Fibroblast of skin of right quadriceps (primary cell): ENCODE measurements at places on chromosomes 6 and 20.

DNA sequence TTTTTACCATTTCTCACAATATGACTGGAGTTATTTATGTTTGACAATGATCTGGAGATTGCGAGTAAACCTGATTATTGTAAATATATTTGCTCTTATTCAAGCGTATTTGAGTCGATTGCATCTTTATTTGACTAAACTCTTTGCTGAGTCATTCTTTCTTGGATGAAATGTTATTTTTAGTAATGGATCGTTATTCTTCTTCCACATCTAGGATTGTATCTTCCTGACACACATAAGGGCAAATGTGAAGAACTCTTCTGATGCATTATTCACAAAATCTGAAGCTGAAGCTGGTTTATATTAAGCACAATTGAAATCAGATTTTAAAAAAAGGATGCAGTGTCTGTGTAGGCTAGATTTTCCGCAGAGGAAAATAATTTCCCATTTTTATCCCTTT is 68.2 kb downstream of the SEL1L2 start:
- peak; percentile 20 for DNase-seq

DNA sequence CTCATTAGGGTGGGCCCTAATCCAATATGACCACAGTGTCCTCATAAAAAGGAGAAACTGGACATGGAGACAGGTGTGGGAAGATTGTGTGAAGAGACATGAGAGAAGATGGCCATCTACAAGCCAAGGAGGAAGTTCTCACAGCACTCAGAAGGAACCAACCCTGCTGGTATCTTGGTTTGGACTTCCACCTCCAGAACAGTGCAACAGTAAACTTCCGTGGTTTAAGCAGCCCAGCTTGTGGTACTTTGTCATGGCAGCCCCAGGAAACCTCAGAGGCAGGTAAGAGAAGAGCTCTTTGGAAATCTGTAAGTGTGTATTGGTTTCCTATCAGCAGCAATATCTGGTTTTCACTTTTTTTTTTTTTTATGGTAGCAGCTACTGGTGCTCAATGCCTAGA is 16.5 kb upstream of the CNKSR3 start:
- DNase-seq = no peak

- DNase-seq = no peak
Measured at GRCh38 chr6:15331143-15331542, 85.3 kb downstream of the JARID2 start.

- peak; percentile 40 for DNase-seq
Measured at GRCh38 chr6:89117211-89118108, at the start of gene SRSF12. SRSF12 (minus strand) TSS chr6:89118071; CDS start chr6:89117887, 184 bp downstream.

GRCh38 chr6:167130008-167130677 is 7.2 kb downstream of the CCR6 start:
- no peak for DNase-seq
